Suppressor macrophage treated with lipopolysaccharide for 4 hours (primary cell): ENCODE measurements at places on chromosomes 11 and 22.

DNA sequence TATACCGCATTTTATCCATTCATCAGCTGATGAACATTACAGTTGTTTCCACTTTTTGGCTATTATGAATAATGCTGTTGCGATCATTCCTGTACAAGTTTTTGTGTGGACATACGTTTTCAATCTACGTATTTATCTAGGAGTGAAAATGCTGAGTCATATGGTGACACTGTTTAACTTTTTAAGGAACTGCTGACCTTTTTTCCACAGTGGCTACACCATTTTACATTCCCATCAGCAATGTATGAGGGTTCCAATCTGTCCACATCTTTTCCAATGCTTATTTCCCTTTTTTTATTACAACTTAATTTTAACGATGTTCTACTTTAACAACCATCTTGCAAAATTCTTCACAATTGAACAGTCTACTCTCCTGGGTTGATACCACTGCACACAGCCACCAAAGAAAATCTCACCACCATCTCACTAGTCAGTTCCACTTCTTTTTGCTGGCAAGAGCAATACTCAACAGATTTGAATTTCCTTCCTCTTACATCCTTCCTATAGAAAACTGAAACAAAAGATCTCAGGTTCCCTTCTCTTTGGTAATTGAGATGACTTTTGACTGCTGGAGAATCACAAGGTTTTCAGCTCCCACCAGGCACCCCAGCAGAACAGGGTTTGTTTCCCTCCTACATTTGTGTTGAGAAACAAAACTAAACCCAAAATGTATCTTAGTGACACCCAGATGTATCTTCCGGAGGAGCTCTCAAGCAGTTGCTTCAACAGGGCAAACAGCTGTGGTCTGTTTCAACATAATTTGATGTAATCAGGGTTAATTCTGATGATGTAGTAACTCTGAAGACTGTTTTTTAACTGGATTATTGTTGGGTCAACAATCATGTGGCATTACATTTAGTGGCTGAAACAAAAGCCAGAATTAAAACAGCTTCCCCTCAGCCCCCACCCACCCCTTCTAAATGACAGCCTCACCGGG is 7.0 kb upstream of the GAB2 start:
- peak; percentile 97 for DNase-seq

GRCh38 chr11:12235553-12235946 is 125.2 kb downstream of the MICAL2 start:
- no peak for DNase-seq

GRCh38 chr11:1468002-1468401 is 18.6 kb downstream of the MOB2 start:
- no peak for DNase-seq

- no peak for DNase-seq
Measured at GRCh38 chr11:25992294-25992693, 339.6 kb upstream of the ANO3 start.
